Stimulated activated CD8-positive, alpha-beta memory T cell treated with anti-CD3 and anti-CD28 coated beads, Interleukin-4, amount 100 ng/mL, for 1 hour (primary cell): ENCODE measurements at places on chromosomes 1 and 21.

GRCh38 chr1:242886137-242886536 lies 361.6 kb upstream of the PLD5 start:
- DNase-seq, result no peak

DNA sequence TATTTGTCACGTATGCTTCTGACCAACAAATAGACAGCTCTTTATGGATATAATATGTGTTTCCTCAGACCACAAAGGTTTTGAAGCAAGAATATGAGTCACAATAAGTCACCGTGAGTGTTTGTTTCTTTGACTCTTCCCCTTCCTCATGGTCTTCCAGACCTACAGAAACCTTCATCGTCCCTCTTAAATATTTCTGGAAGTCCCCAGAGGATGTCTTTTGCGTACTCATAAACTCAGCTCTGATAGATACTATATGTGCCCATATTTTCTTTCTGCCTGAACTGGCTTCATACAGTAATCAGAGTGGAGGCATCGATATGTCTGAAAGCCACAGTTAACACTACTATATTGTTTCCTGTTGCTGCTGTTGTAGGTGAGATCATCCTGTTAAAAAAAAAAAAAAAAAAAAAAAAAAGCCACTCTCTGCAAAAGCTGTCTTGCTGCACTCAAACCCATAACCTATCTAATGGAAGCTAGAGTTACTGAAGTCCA lies 38.4 kb downstream of the ADAMTS1 start:
- no peak for DNase-seq

GRCh38 chr1:66166753-66167152 lies 367.2 kb upstream of the SGIP1 start:
- no peak for DNase-seq

DNA sequence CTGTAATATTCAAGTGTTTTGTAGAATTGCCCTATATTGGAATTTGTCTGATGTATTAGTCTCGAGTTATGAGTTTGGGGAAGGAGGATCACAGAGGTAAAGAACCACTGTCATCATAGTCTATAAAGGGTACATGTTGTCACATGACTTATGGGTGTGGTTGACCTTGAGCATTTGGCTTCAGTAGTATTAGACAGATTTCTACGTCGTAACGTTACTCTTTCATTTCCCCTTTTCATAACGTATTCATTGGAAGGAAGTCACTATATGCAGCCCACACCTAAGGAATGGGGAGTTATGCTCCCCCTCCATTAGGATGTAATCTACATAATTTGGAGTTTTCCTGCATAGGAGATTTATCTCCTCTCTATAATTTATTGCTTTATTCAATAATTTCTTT lies 110.1 kb upstream of the VAV3 start:
- no peak for DNase-seq

- DNase-seq, result no peak
Observed at GRCh38 chr1:29569971-29570634, 333.8 kb downstream of the PTPRU start.

DNA sequence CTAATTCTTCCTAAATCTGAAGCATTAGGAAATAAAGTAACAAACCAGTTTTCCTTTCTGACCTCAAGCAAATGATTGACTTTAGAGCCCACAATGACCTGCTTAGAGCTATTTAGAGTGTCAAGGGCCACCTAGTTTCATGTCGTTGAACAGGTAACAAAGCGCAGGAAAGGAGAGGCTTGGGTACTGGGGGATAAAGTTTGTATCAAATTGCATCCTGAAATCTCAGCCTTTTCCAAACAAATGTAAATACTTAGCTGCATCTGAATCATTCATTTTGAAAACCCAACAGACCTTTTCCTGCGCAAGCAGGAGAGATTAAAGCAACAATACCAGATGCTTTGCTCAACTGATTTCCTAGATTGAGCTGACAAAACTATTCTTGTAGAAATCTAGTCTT lies 121.2 kb downstream of the NRIP1 start:
- no peak for DNase-seq

DNA sequence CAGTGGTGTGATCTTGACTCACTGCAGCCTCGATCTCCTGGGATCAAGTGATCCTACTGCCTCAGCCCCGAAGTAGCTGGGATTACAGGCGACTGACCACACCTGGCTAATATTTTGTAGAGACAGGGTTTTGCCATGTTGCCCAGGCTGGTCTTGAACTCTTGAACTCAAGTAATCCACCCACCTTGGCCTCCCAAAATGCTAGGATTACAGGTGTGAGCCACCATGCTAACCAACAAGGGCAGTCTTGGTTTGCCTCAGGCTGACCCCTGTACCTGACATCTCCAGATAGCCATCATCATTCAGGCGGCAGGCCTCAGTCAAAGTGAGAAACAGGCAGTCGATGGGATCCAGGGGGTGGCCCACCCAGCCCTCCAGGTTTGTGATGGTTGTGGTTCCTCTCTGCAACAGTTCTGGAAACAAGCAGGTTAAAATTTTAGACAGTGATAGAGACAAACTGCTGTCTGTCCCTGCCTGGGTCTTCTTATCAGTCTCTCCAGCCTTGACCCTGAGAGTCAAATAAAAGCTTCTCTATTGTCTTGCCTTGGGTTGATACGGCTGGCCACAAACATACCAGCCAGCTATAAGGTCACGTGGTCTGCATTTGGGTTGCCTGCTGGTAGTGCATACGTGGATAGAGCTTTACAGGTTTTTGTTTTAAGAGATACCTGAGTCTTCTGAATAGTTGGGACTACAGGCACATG lies 26.8 kb downstream of the UROD start:
- no peak for DNase-seq

GRCh38 chr1:208061118-208061517 lies 150.2 kb upstream of the CD34 start:
- DNase-seq, result no peak

DNA sequence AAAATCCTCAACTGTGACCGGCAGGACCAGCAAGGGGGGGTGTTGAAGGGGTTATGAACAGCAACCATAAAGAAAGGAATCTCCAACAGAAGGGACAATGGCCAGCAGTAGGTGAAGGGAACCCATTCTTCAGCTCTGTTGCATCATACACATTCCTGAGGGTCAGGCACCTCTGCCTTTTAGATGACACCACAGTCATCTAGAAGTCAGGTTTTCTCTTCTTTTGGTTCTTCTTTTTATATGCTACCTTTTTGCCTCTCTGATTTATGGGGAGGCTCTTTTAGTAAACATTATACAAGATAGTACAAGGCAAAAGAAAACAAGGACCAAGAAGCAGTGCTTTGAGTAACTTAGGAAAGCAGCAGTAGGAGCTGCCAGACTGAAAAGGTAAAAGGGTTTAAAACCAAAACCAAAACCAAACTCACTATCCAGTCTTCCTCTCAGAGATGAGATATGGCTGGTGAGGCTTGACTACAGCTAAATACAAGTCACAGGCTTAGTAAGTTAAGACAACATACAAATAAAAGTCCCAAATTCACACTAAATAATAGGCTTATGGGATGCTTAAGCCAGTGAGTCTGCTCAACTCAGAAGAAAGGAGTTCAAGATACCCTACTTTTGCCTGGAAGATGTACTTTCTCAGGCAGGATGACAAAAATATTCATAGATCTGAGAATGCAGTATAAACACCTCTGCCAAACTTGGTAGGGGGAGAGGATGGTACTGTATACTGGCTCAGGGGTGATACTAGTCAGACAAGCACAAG lies 4.1 kb downstream of the TEX38 start:
- no peak for DNase-seq

GRCh38 chr1:172900376-172900997 lies 150.3 kb downstream of the TNFSF18 start:
- DNase-seq, result no peak

- DNase-seq, result no peak
Observed at GRCh38 chr1:111727056-111727455, 12.1 kb downstream of the INKA2 start.

GRCh38 chr21:41678924-41679318 lies 87.9 kb downstream of the RIPK4 start:
- no peak for DNase-seq

GRCh38 chr21:33374080-33374449 lies 29.1 kb upstream of the IFNGR2 start:
- DNase-seq, result no peak

- DNase-seq, result no peak
Observed at GRCh38 chr1:61851849-61852669, 109.8 kb downstream of the PATJ start.

DNA sequence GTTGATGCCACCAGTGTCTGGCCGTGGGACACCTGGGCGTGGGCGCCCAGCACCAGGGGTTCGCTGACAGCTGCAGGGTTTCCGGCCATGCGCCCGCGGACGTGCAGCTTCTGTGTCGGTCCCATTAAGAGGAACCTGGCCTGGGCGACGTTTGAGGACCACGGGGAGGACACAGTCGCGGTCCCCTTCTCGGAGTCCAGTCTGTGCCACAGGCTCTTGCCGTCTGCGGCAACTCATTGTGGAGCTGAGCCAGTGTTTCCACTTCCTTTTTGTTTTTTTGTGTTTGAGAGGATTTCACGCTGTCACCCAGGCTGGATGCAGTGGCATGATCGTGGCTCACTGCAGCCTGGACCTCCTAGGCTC lies 1.6 kb upstream of the C1orf159 start:
- no peak for DNase-seq

DNA sequence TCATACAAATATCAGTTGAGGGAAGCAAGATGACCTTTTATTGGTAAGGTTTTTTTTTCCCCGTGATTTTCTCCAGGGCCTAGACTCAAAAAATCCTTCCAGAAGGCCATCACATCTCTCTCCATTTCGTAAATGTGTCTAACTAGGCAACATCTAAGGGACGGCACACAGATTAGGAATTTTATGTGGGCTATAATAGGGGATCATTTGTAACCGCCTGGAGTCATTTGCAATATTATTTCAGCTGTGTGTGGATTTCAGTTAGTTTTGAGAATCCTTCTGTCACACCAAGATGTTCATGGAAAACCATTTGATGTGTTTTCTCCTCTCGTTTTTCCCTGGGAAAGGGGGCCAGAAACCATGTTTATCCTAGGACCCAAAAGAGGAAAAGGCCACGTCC lies 63.1 kb downstream of the ATP5PO start:
- DNase-seq, result no peak

GRCh38 chr1:199742547-199742946 lies 285.0 kb upstream of the NR5A2 start:
- DNase-seq, result no peak

DNA sequence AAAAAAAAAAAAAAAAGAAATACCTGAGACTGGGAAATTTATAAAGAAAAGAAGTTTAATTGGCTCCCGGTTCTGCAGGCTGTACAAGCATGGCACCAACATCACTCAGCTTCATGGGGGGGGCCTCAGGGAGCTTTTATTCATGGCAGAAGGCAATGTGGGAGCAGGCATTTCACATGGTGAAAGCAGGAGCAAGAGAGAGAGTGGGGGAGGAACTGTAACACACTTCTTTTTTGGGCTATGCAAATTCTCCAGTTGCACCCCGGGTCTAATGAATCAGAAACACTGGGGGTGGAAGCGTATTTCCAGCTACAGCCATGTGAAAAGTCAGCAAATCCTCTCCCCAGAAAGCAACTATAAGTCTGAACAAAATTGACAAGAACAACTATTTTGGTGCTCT lies 11.8 kb upstream of the SOD1 start:
- DNase-seq, result no peak

DNA sequence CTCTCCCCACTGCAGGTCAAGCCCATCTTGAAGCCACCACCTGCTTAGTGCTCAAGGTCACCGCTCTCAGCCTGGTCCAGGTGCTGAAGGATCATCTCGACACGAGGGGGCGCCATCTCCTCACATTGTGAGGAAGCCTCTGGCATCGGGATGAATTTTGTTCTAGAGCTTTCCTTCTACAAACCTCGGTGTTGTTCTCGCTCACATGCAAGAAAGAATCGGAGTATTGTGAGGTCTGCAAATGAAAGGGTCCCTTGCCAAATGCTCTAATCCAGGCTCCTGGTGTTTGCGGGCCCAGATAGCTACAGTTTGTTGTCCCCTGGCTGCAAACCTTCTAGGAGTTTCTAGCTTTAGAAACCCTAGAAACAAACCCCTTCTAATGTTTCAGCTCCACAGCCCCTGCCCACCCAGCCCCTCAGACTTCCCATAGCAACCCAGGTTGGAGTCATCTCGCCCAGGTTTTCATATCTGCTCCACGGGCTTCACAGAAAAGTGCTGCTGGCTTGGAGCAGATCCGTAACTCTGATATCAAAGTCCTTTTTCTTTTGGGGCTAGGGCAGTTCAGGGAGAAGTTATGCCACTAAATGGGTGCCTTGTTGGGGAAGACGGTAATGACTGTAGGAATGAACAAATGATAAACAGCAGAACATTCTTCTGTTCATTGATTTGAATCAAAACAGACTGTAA lies 8.6 kb upstream of the ATP5PO start:
- DNase-seq, result peak; percentile 93

GRCh38 chr1:84166797-84167196 lies 22.7 kb downstream of the PRKACB start:
- no peak for DNase-seq

DNA sequence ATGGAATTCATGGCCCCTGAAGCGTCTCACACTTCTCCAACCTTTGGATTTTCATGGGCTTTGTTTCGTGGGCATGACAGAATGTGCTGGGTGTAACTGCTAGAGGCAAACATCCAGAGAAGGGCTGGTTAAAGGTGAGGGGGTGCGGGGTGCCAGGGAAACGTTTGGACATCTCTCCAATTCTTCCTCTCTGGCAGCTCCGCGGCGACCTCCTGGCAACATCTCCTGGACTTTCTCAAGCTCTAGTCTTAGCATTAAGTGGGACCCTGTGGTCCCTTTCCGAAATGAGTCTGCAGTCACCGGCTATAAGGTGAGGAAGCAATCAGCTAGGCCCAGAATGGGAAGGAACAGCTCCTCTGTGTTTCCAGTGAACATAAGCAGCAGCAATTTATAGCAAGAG lies 12.0 kb downstream of the TMEM81 start:
- no peak for DNase-seq

- DNase-seq, result no peak
Observed at GRCh38 chr1:240695416-240695815, 83.5 kb upstream of the GREM2 start.

GRCh38 chr1:202794051-202794740 lies 14.0 kb downstream of the KDM5B start:
- DNase-seq, result no peak

- DNase-seq, result no peak
Observed at GRCh38 chr1:205346956-205347574, 9.7 kb downstream of the KLHDC8A start.

GRCh38 chr1:203271018-203271743 lies 34.1 kb upstream of the BTG2 start:
- DNase-seq, result no peak

DNA sequence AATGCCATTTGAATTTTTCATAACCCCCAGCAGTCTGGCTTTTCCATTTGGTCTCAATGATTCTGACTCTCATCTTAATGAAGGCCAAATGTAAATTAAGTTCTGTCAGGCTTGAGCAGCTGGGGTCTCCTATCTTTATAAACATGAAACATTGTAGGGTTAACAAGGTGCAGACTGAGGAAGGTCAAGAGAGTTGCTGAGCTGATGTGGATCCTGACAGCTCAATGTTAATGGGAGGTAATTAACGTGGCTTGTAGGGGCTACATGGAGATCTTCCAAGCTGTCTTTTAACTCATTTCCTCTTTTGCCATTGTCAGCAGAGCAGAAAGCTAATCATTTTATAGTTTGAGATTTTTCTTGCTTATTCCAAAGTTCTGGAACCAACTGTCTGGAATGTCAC lies 55.2 kb downstream of the FGGY start:
- no peak for DNase-seq

- DNase-seq, result no peak
Observed at GRCh38 chr1:211520641-211521040, 28.7 kb upstream of the RD3 start.

- no peak for DNase-seq
Observed at GRCh38 chr1:114468710-114469468, 42.1 kb downstream of the TRIM33 start.
